WTC11 (cell line): ENCODE measurements at places on chromosomes 5 and 9.

DNA sequence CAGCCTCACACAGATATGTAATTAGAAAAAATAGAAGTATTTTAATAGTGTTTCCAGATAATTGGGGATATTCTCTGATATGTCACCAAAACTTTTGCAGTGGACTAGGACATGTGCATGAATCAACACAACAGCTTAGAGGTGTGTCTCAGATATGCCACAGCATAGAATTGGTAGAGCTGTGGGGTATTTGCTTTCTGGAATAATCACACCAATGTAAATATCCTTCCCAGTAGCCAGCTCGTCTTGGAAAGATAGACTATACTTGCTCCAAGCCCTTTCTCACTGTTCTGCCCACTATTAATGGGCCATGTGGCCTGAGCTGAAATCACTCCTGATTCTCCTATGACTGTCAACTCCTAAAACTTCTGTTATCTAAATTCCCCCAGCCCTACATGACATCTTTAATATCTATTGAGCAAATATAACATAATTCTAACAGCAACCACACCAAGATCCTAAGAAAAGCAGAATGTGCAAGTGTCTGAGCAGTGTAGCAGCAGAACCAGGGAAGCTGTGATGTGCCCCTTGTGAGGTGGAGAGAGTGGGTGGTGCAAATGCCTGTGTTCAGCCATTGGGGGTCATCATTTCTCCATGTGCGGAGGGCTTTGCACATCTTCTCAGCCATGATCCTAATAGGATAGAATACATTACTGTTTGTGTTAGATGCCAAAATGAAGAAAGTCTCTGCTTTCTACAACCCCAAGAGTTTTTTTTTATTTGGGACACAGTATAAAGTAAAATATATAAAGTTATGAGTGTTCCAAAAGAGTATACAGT is 65.0 kb downstream of the MELK start:
- DNase-seq, result no peak
- no peaks in the 10 kb centered on the region for H3K4me1 ChIP-seq
- no peak overlapping the region for H3K4me3 ChIP-seq
- peaks cover 19% of the 10 kb centered on the region for H3K36me3 ChIP-seq

DNA sequence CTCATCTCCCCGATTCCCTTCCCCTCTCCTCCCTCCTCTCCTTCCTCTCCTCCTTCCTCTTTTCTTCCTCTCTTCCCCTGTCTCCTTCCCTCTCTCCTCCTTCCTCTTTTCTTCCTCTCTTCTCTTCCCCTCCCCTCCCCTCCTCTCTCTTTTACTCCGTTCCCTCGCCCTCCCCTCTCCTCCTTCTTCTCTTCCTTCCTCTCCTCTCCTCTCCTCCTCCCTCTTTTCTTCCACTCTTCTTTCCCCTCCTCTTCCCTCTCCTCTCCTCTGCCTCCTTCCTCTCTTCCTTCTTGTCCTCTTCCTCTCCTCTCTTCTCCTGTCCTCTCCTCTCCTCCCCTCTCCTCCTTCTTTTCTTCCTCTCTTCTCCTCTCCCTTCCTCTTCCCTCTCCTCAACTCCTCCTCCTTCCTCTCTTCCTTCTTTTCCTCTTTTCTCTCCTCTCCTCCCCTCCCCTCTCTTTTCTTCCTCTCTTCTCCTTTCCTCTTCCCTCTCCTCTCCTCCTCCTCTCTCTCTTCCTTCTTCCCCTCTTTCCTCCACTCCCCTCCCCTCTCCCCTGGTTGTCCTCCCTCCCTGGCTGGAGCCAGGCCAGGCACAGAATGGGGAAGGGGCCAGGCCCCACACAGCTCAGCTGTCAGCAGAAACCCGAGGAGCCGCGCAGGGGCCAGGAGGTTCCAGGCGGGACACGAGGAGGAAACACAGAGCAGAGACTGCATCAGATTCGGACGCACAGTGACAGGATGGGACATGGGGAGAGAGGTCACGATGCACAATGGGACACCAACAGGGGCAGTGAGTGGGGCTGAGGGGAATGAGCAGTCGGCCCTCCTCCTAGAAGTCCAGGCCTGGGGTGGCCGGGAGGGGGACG is 48.0 kb downstream of the CAMK2A start:
- no peaks in the 10 kb centered on the region for H3K27me3 ChIP-seq
- no peak overlapping the region for H3K27ac ChIP-seq
- H3K36me3 ChIP-seq, result no peaks in the 10 kb centered on the region
- no peak for DNase-seq
- H3K4me1 ChIP-seq, result no peaks in the 10 kb centered on the region

- DNase-seq, result no peak
- H3K27ac ChIP-seq, result no peak overlapping the region
- no peaks in the 10 kb centered on the region for H3K27me3 ChIP-seq
- H3K4me1 ChIP-seq, result peaks cover 6% of the 10 kb centered on the region
Observed at GRCh38 chr9:85041466-85042137, 372.1 kb downstream of the NTRK2 start.

GRCh38 chr9:27460226-27461023 is 63.7 kb upstream of the IFNK start:
- no peak overlapping the region for H3K4me3 ChIP-seq

GRCh38 chr9:9002826-9003583 is 1203.4 kb upstream of the DMAC1 start:
- peaks cover under 1% of the 10 kb centered on the region; the same call in 1 of the 2 replicates for H3K36me3 ChIP-seq
- peak; percentile 16 for DNase-seq
- no peak overlapping the region for H3K27ac ChIP-seq
- H3K27me3 ChIP-seq, result no peaks in the 10 kb centered on the region; the same call in 1 of the 2 replicates
- no peak overlapping the region for H3K4me3 ChIP-seq
- no peaks in the 10 kb centered on the region for H3K4me1 ChIP-seq

DNA sequence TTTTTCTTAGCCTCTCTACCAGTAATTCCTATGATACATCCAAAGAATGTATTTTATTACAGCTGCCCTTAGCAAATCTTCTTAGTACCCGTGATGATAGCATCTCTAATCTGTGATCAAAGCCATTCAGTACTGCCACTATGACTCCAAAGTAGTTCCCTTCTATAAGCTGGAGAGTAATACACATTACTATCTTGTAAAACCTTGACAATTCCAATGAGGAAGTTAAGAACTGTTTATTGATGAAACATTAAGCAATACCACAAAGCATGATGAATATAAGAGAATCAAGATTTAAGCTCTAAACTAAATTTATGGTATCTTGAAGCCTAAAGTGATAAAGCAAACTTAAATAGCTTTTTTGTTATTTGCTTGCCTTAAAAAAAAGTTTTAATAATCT is 86.1 kb downstream of the SMIM23 start:
- no peak for DNase-seq
- no peak overlapping the region for H3K27ac ChIP-seq
- peaks cover 39% of the 10 kb centered on the region for H3K36me3 ChIP-seq
- H3K4me1 ChIP-seq, result no peaks in the 10 kb centered on the region

- H3K36me3 ChIP-seq, result no peaks in the 10 kb centered on the region
- H3K4me3 ChIP-seq, result no peak overlapping the region
- no peak for DNase-seq
- H3K4me1 ChIP-seq, result no peaks in the 10 kb centered on the region
- H3K27me3 ChIP-seq, result no peaks in the 10 kb centered on the region
Observed at GRCh38 chr5:99686538-99686937, 757.7 kb upstream of the CHD1 start.

DNA sequence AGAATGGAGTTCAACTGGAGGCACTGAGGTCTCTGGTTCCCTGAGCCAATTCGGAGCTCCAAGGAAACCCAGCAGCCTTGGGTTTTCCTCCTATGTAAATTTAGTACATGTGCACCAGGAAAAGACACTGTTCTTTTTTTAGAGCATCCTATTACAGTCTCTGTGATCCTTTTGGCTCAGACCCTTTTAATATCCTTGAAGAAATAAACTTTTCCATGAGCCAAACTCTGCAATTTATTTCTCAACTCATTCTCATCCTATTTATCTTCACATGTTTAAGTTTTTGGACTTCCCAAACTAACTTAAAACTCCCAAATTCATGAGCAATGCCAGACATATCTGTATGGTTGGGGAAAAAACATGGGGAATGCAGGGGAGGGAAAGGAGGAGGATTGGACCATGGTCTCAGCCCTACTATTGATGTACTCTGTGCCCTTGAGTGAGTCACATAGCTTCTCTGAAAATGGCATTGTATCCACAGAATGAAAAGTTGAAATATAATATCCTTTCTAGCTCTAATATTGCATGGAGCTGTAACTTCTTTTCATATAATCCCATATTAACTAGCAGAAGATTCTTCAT is 76.6 kb downstream of the PAPPA start:
- no peaks in the 10 kb centered on the region for H3K36me3 ChIP-seq
- no peak overlapping the region for H3K27ac ChIP-seq
- peaks cover 19% of the 10 kb centered on the region for H3K27me3 ChIP-seq

GRCh38 chr9:78622126-78622525 is 325.2 kb downstream of the PSAT1 start:
- no peaks in the 10 kb centered on the region for H3K4me1 ChIP-seq
- no peaks in the 10 kb centered on the region for H3K27me3 ChIP-seq
- no peak overlapping the region for H3K27ac ChIP-seq
- no peak overlapping the region for H3K4me3 ChIP-seq
- DNase-seq, result no peak
- H3K36me3 ChIP-seq, result no peaks in the 10 kb centered on the region

GRCh38 chr5:142492781-142493281 is 168.0 kb upstream of the SPRY4 start:
- H3K27ac ChIP-seq, result peak overlapping the region; percentile 31; the same call in 1 of the 2 replicates
- H3K4me3 ChIP-seq, result no peak overlapping the region
- H3K36me3 ChIP-seq, result peaks cover 2% of the 10 kb centered on the region; the same call in 1 of the 2 replicates
- H3K27me3 ChIP-seq, result no peaks in the 10 kb centered on the region

- DNase-seq, result no peak
- 0 out of 2 replicates have a peak, but pooled peaks cover 6% of the 10 kb centered on the region for H3K4me1 ChIP-seq
- no peaks in the 10 kb centered on the region for H3K27me3 ChIP-seq
- no peak overlapping the region for H3K27ac ChIP-seq
- H3K36me3 ChIP-seq, result peaks cover 10% of the 10 kb centered on the region
Observed at GRCh38 chr5:93281980-93282772, 298.8 kb downstream of the NR2F1-AS1 start.

GRCh38 chr5:72658761-72659540 is 151.7 kb upstream of the ZNF366 start:
- no peak overlapping the region for H3K4me3 ChIP-seq
- no peak for DNase-seq
- H3K27ac ChIP-seq, result no peak overlapping the region
- peaks cover 6% of the 10 kb centered on the region; the same call in 1 of the 2 replicates for H3K27me3 ChIP-seq
- peaks cover 22% of the 10 kb centered on the region for H3K4me1 ChIP-seq

DNA sequence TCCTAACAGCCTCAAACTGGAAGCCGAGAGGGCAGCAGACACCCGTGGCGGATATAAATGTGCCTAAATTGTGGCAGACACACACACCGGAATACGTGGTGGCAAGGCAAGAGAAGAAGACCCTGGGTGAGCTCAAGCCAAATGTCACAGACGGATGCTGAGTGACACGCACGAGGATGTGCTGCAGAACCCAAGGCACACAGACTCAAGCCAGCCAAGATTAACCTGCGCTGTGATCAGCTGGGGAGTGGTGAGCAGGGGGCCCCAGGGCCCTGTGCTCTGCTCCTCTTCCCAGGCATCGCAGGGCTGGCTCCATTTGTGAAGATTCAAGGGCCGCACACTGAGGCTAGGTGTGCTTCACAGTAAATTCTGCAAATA is 16.4 kb downstream of the SEMA4D start:
- peaks cover 19% of the 10 kb centered on the region for H3K36me3 ChIP-seq
- DNase-seq, result no peak
- peak overlapping the region; percentile 65; the same call in 1 of the 2 replicates for H3K27ac ChIP-seq
- no peak overlapping the region for H3K4me3 ChIP-seq
- no peaks in the 10 kb centered on the region for H3K27me3 ChIP-seq
- H3K4me1 ChIP-seq, result peaks cover 54% of the 10 kb centered on the region

- DNase-seq, result no peak
- H3K36me3 ChIP-seq, result no peaks in the 10 kb centered on the region
- H3K27ac ChIP-seq, result no peak overlapping the region
- H3K4me3 ChIP-seq, result no peak overlapping the region
- H3K4me1 ChIP-seq, result peaks cover 10% of the 10 kb centered on the region
Observed at GRCh38 chr5:54453046-54453445, 2.5 kb upstream of the HSPB3 start.

DNA sequence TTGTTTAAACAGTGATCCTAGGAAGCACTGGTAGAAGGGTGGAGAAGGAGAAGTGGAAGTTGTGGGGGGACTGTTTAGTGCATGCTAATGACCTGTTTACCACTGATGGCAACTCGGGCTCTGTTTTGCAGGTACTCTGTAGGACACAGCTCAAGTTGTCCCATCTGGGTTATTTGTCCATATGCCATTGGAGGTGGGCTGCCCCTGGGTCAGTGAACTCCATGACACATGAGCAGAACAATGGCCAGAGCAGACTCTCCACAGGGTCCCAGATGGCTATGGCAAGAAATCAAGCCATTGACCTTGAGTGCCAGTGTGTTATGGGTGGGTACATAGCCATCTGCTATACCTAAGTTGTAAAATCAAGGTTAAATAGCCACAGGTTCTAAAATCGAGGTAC is 175.9 kb downstream of the GAS1 start:
- no peak overlapping the region for H3K4me3 ChIP-seq
- H3K4me1 ChIP-seq, result peaks cover 4% of the 10 kb centered on the region
- H3K36me3 ChIP-seq, result no peaks in the 10 kb centered on the region
- no peak for DNase-seq
- H3K27me3 ChIP-seq, result peaks cover 3% of the 10 kb centered on the region; the same call in 1 of the 2 replicates
- no peak overlapping the region for H3K27ac ChIP-seq

DNA sequence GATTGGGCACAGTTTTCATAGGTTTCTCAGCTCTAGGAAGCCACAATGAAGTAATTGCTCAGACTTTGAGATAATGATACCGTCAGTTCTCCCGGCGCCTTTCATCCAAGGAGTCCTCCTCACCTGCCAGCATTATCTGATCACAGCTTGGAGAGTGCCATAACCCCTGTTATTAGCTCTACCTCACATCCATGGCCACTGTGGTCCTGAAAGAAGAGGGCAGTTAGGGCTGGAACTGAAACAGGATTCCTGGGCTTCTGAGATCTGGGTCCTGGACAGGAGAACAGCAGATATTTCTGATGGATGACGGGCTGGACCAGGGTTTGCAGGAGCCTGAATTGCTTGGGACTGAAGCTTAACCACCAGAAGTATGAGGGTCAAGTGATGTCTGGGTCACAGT is 13.5 kb downstream of the RGS3 start:
- no peak for DNase-seq
- H3K4me3 ChIP-seq, result no peak overlapping the region
- no peaks in the 10 kb centered on the region; the same call in 1 of the 2 replicates for H3K36me3 ChIP-seq
- peaks cover 14% of the 10 kb centered on the region for H3K4me1 ChIP-seq
- H3K27ac ChIP-seq, result no peak overlapping the region

DNA sequence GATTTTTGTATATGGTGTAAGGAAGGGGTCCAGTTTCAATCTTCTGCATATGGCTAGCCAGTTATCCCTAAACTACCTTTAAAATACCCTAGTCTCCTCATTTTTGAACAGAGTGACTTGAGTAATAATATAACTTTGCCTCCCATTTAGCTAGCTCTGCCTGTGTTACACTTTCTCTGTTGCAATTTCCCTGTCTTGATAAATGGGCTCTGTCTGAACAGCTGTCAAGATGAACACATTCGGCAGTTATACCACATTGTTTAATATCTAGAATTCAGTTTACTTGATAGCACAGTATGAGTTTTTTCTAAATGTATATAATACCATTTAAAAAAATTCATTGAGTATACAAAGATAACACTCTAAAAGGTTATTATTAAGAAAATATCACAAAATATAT is 562.9 kb upstream of the FTMT start:
- H3K4me3 ChIP-seq, result no peak overlapping the region
- peaks cover 4% of the 10 kb centered on the region; the same call in 1 of the 2 replicates for H3K4me1 ChIP-seq
- H3K36me3 ChIP-seq, result no peaks in the 10 kb centered on the region
- no peaks in the 10 kb centered on the region for H3K27me3 ChIP-seq
- H3K27ac ChIP-seq, result no peak overlapping the region

- peak overlapping the region; percentile 93 for H3K27ac ChIP-seq
- no peaks in the 10 kb centered on the region for H3K27me3 ChIP-seq
- H3K4me1 ChIP-seq, result peaks cover 53% of the 10 kb centered on the region
- DNase-seq, result no peak
Observed at GRCh38 chr5:108687595-108688200, 60.0 kb upstream of the FER start.
